ENCODE measurements at places on chromosomes 1 and 21.

DNA sequence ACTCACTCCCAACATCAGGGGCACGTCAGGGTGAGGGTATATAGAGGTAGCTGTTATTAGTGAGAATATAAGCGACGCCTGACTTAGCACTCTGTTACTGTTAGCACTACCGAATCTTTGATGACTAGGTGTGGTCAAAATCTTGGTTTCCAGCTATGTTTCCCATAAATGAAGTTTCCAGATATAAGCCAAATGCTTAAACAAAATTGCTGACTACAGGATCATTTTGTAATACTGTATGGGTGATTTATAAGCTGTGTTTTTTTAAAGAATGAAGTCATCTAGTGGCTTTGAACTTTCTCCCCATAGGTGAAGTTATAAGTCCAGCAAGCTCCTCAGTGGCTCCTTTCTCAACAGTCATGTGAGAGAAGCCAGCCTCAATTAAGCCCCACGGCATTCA lies 23.7 kb downstream of the KCNJ15 start:
- DNase-seq, result no peak

- no peak for DNase-seq
These were observed 339.8 kb downstream of the PRDM2 start for GRCh38 chr1:14039582-14040430.

DNA sequence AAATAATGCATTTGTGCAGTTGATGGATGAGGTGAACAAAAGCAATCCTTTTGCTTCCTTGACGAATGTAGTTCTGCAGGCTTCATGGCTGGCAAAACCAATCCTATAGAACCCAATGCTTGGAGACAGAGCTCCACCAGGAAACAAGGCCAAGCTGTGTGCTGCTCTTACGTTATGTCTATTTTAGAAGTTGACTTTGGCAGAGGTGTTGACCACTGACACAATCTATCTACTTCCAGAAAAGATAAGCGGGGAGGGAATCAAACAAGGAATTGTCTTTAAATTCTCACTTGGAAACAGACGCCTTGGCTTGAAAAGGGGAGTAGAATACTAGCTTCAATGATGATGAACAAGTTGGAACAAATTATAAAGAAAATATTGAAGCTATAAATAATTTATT lies 211.2 kb downstream of the SETD4 start:
- no peak for DNase-seq

DNA sequence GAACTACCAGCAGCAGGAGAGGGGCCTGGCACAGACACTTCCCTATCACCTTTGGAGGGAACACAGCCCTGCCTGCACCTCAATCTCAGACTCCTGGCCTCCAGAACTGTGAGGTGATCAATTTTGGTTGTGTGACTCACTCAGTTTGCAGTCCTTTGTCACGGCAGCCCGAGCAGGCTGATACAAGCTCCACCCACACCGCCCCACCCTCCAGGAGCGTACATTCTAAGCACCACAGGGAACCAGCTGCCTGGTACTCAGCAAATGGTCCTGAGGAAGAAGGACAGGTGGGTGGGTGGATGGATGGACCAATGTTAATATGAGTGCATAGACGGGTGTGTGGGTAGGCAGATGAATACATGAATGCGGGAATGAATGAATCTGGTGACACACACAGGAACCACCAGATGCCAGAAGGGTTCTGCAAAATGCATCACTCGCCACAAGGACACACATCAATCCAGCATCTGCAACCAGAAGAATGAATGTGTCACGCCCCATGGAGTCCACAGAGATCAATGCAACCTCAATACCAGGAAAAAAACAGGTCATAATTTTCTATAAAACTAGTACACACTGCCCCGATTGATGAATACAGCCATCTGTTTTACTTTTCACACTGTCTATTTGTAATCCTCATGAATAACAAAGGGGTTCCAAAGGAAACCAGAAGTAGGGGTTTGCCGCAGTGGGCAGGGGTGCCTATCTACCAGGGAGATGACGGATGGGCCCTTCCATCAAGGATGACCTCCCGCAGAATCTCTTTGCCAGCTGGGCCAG lies 284.5 kb downstream of the NPHP4 start:
- DNase-seq, result no peak

GRCh38 chr1:229579059-229579673 lies 20.7 kb upstream of the ABCB10 start:
- DNase-seq, result no peak

GRCh38 chr21:33055991-33056390 lies 13.9 kb upstream of the OLIG1 start:
- DNase-seq, result no peak

GRCh38 chr1:112461200-112461871 lies 47.4 kb upstream of the WNT2B start:
- DNase-seq, result no peak

- no peak for DNase-seq
These were observed 23.0 kb upstream of the PLEKHA6 start for GRCh38 chr1:204382714-204383083.

DNA sequence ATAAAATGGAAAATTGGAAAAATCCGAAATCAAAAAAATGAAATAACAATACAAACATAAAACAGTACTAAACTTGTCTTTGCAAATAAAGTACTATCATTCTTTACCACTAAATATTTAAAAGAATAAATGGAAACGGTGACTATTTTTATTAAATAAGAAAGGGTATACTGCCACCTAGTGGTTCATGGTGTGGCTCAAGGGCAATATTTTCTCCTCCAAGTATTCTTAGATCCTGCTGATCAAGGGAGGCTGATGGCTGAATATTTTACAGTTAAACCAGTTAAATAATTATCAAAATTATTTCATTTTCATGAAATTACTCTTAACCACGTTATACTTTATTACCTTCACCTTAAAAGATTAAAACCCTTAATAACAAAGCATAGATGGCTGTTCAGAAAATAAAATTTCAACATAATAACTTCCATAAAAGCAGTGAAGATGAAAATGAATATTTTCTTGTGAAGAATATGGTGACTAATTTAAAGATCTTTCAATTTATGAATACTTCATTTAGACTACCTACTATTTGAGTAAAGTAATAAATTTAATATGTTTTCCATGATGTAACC lies 1793.9 kb downstream of the NCAM2 start:
- DNase-seq, result no peak

DNA sequence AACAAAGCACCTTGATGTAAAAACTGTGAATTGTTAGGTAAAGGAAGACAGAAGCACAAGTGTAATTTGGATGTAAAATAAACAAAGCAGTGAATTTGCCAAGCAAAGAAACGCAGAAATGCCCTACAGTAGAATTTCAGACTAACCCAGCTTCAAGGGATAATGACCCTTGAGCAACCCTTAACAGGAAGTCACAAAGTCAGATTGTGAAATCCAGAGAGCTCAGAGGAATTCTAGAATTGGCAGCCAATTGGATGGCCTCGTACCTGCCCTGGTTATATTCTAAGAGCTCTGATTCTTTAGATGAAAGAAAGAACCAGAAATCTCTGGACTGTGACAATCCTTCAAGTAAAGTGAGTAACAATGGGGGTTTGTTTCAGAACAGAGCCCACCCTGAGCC lies 152.7 kb upstream of the CHRM3 start:
- DNase-seq, result no peak

- DNase-seq, result no peak
These were observed 84.6 kb downstream of the ACTL8 start for GRCh38 chr1:17839641-17840196.

- DNase-seq, result no peak
These were observed 144.7 kb downstream of the MRPL39 start for GRCh38 chr21:25462517-25462971.

- DNase-seq, result no peak
These were observed 51.9 kb downstream of the IL12RB2 start for GRCh38 chr1:67359592-67359991.

- no peak for DNase-seq
These were observed 7.0 kb upstream of the SPATC1L start for GRCh38 chr21:46191257-46191685.

GRCh38 chr1:40599926-40600325 lies 65.6 kb downstream of the RIMS3 start:
- no peak for DNase-seq

DNA sequence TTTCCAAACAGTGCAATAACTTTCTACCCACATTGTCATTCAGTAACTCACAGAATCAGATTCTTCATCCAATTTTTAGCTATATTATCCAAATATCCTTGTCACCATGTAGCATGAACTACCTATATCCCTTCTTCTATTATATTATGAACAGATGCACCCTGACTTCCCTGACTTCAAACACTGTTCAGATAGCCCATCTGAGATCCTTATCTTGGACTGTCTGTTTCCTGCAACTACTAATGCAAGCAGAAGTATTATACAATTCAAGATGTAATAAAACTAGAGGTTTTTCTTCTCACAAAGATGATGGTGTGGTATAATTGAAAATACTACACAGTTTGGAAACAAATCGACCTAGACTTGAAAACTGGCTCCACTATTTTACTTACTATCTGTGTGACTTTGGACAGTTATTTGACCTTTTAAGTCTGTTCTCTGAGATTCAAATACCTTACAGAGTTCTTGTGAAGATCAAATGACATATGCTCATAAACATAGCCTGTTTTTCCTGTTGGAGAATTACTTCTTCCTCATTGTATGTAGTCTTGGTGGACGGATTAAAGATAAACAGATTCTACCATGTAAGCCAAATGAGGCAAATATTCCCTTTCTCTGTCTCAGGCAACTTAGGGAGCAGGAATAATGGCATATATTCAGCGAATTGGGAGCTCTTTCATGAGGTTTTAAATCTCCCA lies 407.9 kb upstream of the ZRANB2 start:
- DNase-seq, result no peak

- DNase-seq, result no peak
These were observed 18.2 kb downstream of the INAVA start for GRCh38 chr1:200912737-200913407.

- no peak for DNase-seq
These were observed 14.9 kb downstream of the UTP11 start for GRCh38 chr1:38027201-38028104.

GRCh38 chr1:219373616-219373935 lies 199.9 kb downstream of the LYPLAL1 start:
- no peak for DNase-seq

DNA sequence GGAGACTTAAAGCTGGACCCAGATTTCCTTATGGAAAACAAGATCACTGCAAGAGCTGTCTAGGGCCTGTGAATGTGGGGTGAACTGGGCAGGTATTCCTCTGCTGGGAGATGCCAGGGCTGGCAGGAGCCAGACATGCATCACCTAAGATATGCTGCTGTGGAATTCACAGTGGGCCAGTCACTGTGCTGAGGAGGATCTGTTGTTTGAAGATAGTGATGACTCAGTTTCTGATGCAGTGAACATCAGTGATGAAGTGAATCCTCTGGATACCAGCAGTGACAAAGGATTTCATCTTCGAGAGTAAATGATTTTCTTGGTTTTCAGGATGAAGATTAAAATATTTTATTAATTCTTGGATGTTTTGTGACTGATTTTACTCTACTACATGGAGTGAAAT lies 29.9 kb upstream of the CAMSAP2 start:
- DNase-seq, result no peak

DNA sequence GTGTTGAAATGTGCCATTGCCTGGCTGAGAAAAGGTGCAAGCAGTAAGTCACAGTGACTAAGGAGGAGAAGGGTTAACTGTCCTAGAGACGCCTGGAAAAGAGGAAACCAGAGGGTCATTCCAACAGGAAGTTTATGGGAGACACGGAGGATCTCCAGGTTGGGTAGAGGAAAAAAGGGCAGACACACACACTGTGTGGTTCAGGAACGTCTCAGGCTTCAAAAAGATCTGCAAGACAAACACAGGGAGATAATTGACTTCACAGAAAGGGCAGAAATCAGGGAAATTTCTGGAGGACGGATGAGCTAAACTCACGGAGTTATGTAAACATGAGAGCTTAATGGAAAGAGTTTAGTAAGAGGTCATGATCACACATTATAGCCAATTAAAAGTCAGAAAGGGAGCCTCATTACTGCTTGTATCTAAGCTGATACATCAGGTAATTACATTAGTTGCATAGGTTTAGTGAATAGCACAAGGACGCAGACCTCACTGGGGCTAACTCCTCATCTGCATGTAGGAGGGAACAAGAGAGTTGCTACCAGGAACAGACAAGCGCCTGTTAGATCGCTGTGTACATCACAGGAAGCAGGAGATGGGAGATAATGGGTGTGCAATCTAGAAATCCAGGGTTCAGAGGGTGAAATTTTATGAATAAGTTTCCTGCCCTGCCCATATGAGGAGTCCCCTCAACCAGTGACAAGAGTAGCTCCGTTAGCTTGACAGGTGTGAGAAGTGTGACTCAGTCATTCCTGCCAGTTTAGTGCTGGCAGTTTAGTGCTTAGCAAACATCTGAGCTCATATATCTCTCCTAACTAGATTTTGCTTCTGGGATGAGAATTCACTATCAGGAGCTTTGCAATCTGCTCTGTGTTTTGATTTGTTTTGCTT lies 96.6 kb upstream of the TNR start:
- no peak for DNase-seq

DNA sequence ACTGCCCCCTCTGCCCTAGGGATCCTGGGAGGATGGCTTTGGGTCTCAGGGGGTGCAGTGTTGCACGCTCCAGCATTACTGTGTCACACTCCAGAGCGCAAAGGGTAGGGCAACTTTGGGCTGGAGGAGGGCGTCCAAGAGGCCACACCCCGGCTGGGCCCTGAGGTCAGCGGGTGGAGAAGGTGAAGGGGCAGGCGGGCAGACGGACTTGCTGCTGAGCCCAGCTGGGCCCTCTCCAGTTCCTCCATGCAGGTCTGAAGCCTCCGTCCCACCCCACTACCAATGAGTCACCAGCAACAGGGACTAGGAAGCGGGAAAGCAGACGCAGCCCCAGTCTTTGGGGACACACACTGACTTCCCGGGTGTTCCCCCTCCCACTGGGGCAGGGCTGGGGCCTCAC lies 116.0 kb downstream of the CASZ1 start:
- DNase-seq, result no peak

GRCh38 chr1:222781251-222781650 lies 33.6 kb upstream of the DISP1 start:
- DNase-seq, result no peak

DNA sequence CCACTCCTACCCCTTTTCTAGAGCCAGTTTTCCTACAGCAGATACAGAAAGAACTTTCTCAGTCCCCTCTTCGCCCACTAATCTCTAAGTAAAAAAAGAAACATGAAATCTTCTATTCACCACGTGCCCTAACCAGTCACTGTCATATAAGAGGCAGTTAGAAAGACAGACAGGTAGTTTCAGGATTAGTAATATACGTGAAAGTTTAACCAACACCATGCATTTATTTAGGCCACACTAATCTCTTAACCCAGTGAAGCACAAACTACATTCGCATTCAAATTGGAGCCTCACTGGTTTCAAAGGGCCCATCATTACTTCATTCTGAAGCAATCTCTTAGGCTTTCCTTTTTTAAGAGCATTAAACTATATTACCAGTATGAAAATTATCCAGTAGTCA lies 10.1 kb downstream of the GPATCH2 start:
- DNase-seq, result no peak
